Fibroblast of skin of left quadriceps (primary cell): ENCODE measurements at places on chromosomes 6 and 20.

GRCh38 chr6:73614802-73615201 is 39.0 kb downstream of the SLC17A5 start:
- DNase-seq: no peak

- DNase-seq: peak; percentile 91
These were observed 3.8 kb downstream of the TRAF3IP2 start for GRCh38 chr6:111601886-111602285.

DNA sequence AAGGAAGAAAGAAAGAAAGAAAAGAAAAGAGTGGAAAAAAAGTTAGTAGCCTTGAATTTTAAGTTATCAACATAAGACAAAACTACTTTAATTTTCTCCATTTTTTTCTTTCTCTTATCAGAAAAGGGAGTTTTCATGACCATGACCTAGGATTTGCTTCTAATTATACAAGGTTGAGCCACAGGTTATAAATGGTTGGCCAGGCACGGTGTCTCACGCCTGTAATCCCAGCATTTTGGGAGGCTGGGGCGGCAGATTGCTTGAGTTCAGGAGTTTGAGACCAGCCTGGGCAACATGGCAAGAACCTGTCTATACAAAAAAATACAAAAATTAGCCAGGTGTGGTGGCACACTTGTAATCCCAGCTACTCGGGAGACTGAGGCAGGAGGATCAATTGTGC is 7.8 kb upstream of the MTRES1 start:
- DNase-seq: no peak

GRCh38 chr6:135686784-135687301 is 164.7 kb upstream of the PDE7B start:
- peak; percentile 93 for DNase-seq

DNA sequence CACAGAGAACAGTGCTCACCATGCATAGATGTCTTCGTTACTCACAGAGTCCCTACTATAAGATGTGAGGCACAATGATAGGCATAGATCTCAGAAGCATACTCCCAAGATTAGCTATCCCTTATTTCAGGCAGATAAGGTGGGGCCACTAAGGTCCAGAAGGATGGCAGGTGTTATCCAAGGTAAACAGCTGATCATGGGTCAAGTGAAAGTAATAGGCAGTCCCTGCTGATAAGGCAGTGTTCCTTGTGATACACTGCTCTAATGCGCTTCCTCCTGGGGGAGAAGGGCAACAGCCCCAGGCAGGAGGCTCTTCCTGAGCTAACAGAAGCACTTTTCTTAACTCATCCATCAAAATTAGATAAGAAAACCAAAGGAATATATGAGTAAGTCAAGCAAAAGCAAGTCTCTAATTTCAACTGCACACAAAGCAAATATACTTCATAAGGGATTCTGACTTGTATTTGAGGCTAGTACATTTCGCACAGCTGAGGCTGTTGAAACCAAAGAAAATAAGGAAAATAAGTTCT is 42.2 kb downstream of the METTL24 start:
- DNase-seq: no peak

DNA sequence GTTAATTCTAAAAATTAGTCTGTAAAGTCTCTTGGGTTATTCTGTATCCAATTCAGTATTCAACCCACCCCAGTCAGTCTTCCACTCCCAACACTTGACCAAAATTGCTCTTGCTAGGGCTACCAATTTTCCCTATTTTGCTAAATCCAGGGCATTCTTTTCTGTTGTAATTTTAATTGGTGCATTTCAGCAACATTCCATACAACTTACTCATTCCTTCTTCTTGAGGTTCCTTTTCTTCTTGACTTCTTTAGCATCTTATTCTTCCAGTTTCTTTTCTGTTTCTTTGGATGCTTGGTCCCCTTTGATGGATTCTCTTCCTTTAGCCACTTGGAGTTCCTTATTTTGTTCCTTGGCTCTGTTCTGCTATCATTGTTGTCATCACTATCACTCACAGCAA is 11.2 kb upstream of the GRM1 start:
- no peak for DNase-seq
